ENCODE measurements at places on chromosomes 6 and 20.

GRCh38 chr6:130858498-130859160, 31.4 kb downstream of the SMLR1 start:
- DNase-seq, result no peak

DNA sequence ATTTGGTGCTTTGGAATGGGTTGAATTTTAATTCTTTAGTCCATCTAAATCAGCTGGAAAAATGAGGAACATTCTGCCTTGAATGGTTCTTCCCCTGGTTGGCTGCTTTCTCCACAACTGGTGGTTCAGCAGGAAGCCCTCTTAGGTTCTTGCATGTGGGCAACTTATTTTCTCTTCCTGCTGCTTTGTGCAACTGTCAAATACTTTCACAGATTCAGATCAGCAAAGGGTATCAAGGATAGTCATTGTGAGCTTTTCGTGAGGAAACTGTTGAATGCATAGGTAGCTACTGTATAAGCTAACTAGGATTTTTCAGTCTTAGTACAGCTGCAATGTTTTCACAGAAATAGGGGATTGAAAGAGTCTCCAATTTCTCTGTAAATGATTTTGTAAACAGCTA, 72.9 kb upstream of the MRAP2 start:
- DNase-seq, result no peak

- DNase-seq, result no peak
Observed at GRCh38 chr6:150685860-150686259, 86.2 kb downstream of the PLEKHG1 start.

GRCh38 chr20:24746351-24746685, 202.8 kb upstream of the CST7 start:
- DNase-seq, result no peak

DNA sequence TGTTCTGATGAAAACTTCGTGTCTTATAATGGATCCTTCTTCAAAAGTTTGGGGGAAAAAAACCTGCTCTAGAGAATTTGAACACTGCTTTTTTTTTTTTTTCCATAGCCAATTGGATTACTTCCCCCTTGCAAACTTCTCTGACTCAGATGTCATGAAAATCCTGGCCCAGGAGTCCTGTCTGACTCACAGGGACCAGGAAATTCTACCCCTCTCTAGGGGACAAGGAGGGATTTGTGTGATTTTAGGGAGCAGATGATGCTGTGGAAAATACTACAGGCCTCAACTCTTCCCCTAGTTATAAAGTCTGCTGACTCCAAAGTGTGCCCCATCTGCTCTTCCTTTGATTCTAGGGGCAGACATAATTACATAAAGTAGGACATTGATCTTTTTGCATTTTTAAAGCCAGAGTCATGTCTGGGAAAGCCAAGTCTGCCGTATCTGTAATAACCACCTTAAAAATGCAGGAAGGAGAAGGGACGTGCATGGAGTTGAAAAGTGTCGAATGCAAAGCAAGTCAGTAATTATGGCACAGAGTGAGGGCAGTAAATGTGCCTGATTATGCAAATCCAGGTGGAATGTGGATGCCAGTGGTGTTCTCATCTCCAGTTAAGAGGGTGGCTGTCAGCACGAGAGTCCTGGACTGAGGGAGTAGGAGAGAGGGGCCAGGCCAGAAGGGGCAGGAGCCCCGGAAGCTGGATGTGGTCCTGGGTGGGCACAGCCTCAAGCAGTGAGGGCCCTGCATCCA, 144.3 kb upstream of the SULF2 start:
- DNase-seq, result no peak

- DNase-seq, result peak; percentile 17
Observed at GRCh38 chr20:11271920-11272594, 598.3 kb upstream of the JAG1 start.

GRCh38 chr6:154520280-154520679, 9.8 kb upstream of the CNKSR3 start:
- DNase-seq, result no peak

- no peak for DNase-seq
Observed at GRCh38 chr6:15358579-15359327, 112.9 kb downstream of the JARID2 start.

DNA sequence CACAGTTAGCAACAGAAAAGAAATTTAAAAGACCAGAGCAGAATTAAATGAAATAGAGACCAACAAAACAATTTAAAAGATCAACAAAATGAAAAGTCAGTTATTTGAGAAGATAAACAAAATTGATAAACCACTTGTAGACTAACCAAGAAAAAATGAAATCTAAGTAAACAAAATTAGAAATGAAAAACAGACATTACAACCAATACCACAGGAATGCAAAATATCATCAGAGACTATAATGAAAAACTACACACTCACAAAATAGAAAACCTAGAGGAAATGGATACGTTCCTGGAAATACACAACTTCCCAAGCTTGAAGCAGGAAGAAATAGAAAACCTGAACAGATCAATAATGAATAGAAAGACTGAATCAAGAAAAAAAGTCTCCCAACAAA, 97.8 kb downstream of the WDR27 start:
- no peak for DNase-seq
